SW 1271 (cell line): ENCODE measurements at places on chromosomes 1 and 21.
A peak's percentile ranks its signal among the peaks of the same experiment; 100 is the strongest.

GRCh38 chr1:163897412-163898155 lies 575.8 kb downstream of the NUF2 start:
- no peak for DNase-seq

DNA sequence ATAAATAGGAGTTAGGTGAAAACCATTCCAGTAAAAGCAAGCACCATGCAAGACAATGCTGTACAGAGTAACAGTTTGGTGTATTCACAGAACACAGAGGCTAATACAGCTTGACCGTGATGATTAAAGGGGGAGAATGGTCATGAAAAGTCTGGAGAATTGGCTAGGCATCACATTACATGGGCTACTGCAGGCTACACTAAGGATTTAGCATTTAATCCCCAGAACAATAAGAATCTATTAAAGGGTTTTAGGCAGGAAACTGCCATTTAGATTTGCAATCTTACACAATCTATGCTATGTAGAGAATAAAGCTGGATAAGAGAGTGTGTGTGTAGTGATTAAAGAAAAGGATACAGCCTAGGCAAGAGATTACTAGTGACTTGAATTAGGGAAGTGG lies 30.6 kb downstream of the HFM1 start:
- DNase-seq: no peak

- DNase-seq: no peak
Observed at GRCh38 chr1:165423136-165423535, 21.8 kb downstream of the RXRG start.

DNA sequence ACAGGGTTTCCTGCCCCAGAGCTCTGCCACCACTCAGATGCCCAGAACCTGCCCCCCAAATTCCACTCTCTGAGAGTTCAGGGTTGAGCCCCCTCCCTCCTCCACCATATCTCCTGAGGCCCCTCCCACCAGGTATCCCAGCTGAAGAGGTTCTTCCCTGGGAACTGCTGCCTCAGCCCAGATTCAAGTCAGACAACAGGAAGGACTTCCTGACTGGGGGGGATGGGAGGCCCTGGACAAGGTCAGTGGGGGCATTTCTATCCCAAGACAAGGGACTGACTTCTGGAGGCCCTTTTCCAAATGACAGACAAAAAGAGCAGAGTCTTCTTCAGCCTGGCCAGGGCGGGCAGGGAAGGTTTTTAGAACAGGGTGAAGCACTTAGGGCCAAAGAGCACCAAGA lies 24.1 kb upstream of the TENT5B start:
- DNase-seq: no peak

- DNase-seq: no peak
Observed at GRCh38 chr1:44810101-44810761, 1.9 kb downstream of the BTBD19 start.

DNA sequence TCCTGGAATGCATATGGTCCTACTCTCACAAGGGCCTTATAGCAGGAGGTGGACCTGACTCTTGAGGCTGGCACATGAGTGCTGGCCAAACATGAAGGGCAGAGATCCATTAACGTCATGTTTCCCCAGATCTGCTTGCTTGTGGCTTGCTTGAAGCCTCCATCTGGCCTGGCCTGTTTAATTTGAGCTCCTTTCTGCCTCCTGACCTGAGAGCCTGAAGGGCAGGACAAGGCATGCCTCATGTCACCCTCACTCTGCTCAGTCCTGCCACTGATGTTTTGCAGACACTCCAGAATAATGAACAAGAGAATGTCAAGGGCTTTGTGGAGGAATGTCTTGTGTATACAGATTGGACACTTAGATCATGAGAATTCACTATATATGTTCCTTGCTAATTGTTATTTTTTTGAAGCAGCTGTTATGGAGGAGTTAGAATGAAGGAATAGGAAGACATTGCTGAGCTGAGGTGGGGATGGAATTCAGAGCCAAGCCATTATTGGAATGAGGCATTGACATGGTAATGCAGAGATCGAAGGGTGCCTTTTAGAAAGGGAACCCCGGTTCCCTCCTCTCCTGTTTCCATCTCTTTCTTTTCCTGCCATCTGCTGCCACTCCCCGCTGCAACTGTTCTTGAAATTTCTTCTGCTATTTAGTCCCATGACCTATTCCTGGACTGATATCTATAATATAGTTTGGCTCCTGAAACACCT lies 457.0 kb upstream of the PROX1 start:
- no peak for DNase-seq

DNA sequence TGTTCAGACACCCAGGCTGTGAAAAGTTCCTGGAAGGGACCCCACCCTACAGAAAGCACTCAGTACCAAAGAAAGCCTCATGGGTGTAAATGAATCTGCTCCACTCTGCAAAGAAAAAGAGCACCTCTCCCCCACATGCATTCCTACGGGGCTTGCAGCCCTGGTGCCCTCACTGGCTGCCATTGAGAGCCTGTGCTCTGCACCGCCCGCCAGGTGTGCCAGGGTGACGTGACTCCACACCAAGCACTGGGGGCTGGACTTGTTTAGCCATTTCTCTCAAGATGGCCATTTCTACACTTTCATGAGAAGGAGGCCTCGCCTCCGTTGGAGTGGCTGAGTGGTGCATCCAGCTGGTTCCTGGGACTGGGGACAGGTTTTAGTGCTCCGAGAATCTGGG lies 380.5 kb upstream of the VAMP3 start:
- DNase-seq: no peak

DNA sequence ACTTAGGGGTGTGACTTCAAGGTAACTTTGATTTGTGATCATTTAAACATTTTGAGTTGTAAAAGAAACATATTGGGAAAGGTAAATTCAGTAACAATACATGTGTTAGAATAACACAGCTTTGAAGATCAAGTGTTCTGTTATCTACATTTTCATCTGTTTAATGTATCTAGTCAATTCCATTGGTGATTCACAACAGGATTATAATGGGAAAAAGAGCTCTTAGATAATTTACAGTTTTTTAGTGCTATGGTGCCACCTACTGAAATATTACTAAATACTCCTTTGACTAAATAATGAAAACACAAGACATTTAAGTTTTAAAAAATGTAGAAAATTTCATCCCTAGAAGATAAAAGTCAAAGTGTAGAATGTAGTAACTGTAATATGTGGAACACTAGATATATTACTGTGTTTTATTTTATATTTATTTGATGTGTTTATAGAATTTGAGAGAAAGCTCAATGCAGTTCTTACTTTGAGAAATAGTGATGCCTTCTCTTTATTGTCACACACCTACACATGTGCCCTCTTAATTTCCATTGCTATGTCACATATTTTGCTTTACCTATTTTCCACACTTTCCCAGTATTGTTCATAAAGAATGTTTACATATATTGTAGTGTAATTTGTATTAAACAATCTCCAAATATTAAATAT lies 47.4 kb downstream of the PTPRC start:
- no peak for DNase-seq

- DNase-seq: peak; percentile 40
Observed at GRCh38 chr1:53485478-53486394, 26.5 kb downstream of the DMRTB1 start.

DNA sequence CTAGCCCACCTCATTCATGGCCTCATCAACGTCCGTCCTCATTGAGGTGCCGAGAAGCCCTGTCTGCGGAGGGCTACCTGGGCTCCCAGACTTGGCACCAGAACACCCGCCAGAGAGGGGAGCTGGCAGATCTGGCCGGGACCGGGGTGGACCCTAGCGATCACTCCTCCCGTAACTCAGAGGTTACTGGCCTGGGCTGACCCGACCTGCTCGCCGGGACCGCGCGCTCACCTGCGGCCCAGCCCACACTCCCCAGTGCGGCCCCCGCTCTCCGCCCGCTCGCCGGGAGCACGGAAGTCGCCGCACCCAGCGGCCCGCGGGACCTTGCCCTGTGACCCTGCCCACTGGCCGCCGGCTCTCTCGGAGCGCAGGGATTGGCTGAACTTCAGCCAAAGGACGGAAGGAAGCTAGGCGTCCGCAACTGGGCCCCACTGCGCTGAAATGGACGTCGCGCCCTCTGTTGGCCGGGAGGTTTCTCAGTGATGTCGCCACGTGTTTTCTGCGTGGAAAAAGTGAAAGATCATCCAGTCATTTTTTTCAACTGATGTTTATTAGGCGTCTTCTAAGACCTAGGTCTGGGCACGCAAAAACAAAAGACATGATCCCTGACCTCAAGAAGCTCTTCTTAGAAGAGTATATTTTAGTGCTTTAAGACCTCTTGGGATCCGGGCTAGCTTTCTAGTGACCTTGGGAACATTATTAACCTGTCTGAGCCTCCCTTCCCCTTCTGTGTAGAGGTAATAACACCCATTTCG lies at the start of gene SMIM12:
Gene SMIM12 (minus strand): TSS at position 304 of the 755 bp plus-strand sequence. CDS start 3,772 bp downstream, outside the sequence.
- DNase-seq: peak; percentile 84

GRCh38 chr1:207644166-207644851 lies 624 bp upstream of the CR1L start:
- DNase-seq: no peak

DNA sequence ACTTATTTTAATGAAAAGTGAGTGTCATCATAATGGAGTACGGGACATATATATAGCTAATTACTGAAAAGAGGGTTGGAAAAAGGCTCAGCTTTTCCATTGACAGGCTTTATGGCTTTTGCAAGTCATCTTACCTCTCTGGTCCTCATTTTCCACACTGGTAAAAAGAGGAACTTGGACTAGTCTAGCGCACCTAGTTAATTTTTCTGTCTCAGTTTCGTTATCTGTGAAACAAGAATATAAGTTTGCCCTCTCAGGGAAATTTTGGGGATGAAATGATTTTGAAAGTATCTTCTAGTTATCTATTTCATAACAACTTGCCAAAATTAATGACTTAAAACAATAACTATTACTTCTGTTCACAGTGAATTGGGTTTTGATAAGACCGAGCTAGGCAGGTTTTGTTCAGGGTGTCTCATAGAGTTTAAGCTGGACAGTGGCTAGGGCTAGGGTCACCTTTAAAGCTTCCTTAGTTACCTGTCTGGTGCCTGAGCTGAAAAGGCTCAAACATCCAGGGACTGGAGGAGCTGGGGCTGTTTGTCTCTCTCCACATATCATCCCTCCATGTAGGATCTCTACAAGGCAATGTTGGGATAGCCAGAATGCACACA lies 91.7 kb downstream of the TYW3 start:
- no peak for DNase-seq
